ENCODE measurements at places on chromosomes 1 and 21. TPM values are rescaled to one million over a fixed set of nuclear protein-coding genes. Genes with fewer than 3 reads are reported as not detected.

DNA sequence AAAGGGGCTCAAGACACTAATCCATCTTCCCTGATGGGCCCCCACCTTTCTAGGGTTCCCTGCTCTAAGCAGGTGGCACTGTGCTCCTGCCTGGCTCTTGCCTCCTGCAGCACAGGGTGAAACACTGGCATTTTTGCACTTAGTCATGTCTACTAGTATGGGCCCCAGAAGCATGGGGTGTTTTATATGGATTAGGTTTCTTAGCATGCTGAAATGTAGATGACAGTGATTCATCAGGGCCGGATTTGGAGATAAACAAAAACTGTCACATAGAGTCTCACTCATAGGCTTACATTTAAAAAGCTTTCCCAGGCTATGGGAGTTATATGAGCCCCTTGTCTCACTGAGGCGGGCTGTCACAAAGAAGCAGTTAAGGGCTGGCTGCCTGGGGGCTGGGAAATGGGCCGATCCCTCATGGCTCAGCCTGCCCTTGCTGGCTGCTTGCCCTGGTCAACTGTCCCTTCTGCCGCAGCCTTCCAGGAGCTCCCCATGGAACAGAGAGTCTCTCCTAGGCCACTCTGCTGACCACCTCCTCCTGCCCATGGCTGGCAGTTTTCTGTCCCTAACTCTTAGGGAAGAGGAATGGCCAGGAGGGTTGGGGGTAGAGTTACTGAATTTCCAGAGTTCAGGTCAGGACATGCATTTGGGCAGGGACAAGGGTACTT is 6.5 kb downstream of the GALNT2 start:
- no peak for DNase-seq

DNA sequence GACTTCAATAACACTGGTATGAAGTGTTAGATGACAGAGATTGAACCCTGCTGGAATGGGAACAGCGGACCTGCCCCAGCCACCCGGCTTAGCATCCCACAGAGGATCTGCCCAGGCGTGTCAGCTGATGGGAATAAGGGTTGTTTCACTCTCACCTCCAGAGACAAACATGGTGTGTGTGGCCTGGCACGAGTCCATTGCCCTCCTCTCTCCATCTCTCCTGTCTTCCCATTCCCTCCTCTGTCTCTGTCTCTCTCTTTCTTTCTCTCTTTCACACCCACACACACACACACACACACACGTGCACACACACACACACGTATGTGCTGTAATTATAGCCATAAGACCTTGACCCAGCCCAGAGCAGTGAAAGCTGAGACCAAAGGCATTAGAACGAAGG is 200.2 kb downstream of the HIVEP3 start:
- DNase-seq: no peak

- no peak for DNase-seq
These were observed at the start of gene PRRX1 for GRCh38 chr1:170664093-170664827. TSS of gene PRRX1 (plus strand) at chr1:170664131. CDS start at chr1:170664219, 88 bp downstream.

DNA sequence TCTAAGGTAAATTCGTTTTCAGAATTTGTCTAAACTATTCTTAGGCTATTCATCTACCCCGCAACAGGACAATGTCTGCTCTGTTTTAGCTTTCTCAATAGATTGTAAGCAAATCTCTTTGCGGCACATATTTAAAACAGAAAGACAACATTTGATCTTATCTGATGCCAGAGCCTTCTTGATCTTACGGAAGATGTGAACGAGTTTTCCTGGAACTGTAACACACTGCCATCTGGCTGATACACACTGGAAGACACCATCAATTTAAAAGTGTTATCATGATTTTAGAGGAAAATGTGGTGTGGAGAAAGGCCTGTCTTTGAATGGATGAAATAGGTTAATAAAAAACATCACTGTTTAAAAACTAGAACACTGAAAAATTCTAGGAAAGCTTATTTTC is 36.1 kb downstream of the COA6 start:
- no peak for DNase-seq

GRCh38 chr1:26220199-26220912 is 13.6 kb upstream of the CEP85 start:
- no peak for DNase-seq

- DNase-seq: no peak
These were observed 10.3 kb upstream of the S100A7 start for GRCh38 chr1:153470707-153471106.

DNA sequence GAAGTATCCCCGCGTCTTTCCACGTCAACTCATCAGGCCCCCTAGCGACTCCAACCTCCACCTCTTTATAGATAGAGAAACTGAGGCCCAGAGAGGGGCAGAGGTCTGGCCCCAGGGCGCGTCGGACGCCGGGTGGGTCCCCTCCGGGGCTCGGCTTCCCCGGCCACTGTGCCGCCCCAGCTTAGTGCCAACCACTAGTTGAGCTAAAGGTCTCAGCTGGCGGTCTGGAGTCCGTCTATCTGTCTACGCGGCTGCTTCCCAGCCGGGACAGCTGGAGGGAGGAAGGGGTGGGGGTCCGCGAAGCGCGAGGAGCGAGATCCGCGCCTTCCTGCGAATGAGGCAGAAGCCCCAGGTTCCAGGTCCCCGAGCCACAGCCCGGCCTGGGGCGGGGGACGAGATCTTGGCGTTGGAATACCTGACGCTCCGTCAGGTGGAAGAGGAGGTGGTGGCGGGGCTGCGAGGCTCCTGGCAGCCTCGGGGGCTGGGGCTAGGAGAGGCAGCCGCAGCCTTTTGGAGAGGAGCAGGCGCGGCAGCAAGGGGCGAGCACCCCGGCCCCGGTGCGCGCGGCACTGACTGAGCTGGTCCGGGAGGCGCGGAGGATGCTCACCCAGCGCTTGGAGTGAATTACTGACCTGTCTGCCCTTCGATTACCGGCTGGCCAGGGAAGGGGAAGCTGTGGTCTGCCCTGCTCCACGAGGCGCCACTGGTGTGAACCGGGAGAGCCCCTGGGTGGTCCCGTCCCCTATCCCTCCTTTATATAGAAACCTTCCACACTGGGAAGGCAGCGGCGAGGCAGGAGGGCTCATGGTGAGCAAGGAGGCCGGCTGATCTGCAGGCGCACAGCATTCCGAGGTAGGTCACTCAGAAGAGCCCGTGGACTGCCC is 937 bp downstream of the PODN start:
- DNase-seq: no peak

DNA sequence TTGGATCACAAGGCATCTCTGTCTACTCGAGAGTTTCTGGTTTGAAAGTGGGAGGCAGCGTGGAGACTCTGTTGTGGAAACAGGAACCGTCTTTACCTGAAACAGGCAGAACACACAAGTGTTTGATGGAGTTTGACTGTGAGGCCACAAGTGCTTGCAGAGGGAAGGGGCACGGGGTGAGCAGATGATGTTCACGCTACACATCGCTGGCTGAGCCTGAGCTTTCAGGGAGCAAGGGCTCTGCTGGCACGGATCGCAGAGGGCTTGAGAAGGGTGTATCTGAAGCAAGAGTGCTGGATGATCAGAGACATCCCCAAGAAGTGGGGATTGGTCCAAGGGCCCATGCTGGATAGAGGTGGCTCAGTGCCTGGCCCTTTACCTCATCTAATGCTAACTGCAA is 59.3 kb downstream of the IGSF21 start:
- no peak for DNase-seq

DNA sequence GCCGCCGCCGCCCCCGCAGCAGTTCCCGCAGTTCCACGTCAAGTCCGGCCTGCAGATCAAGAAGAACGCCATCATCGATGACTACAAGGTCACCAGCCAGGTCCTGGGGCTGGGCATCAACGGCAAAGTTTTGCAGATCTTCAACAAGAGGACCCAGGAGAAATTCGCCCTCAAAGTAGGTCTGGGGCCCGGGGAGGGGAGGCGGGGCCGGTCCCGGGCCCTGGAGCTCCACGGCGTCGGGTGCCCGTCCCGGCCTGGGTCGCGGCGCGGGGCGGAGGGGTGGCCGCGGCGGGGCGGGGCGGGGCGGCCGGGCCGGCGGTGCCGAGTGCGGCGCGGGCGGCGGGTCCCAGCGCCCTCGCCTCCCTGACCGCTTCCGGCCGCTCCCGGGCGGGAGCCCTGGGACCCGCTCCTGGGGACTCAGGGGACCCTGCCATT is 646 bp downstream of the MAPKAPK2 start:
- no peak for DNase-seq

- no peak for DNase-seq
These were observed 391.8 kb downstream of the DISC1 start for GRCh38 chr1:232018231-232019025.

DNA sequence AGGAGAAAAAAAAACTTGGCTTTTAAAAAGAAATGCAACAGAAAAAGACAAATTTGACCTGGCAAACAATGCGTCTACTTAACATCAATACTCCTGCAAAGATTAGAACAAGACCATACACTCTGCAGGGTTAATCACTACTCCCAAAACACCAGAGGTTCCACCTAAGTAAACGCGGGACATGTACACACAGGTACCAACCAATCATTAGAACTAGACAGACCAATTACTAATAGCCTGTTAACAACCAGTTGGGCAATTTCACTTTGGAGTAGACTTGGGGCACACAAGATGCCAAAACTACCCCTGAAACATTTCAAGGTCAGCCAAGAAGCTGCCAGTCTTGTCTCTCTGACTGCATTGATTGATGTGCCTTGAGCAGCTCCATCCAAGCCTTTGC is 125.8 kb downstream of the RRAGC start:
- DNase-seq: no peak

DNA sequence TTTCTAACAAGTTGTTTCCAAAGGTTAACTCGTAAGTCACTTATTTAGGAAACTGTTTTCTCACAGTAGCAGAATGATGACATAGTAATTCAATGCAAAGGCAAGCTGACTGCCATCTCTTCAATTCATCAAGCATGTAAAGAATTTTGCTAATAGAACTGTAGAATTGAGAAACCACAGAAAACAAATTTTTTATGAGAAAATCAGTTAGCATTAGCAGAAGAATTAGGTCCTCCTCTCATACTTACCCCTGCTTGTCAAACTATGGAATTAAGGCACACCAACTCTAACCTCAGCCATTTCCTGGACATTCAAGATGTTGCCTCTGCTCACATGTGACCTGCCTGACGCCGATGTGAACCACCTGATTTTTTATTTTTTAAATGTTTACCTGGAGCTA is 115.2 kb downstream of the LRRC40 start:
- DNase-seq: no peak

DNA sequence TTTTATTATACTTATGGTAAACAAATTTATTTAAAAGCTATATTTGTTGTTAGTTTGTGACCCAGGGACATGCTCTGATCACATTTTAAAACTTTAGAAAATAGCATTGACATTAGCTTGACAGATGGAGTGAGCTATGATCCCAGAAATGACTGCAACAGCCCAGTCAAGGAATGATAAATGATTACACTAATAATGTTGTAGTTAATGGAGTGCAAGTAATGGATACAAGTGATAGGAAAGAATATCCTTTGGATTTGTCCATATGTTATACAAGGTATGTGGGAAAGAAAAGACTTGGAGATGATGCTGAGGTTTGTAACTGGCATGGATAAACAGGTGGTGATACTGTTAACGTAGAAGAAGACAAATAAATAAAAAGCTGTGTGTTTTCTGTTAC is 1908.7 kb downstream of the MRPL39 start:
- no peak for DNase-seq

GRCh38 chr1:173224949-173225348 is 17.8 kb upstream of the TNFSF4 start:
- no peak for DNase-seq

DNA sequence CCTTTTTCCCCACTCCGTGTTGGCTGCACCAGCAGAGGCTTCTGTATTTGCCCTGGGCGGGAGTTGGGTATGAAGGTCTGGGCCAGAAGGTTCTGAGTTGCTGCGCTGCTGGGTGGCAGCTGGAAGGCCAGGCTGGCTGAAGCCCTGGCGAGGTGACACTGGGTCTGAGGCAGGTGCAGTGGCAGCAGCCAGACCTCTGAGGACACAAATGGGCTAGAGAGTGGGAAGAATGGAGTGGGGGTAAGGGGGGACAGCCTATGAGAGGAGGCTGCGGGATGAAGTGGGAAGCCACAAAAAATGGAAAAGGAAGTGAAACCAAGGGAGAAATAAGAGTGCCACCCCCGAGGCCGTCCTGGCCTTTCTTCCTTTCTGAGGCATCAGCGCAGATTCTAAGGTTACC is 53.2 kb downstream of the STX6 start:
- DNase-seq: no peak

The CELA3A gene
- 2.4 TPM for total RNA-seq

The CLCA1 gene
- total RNA-seq: not detected

The RNU1-1 gene
- under 0.01 TPM for total RNA-seq

The EVA1C gene
- 108 TPM for total RNA-seq

Measured in omental fat pad (tissue), 4 donors.